ENCODE measurements at places on chromosomes 7 and 10.

DNA sequence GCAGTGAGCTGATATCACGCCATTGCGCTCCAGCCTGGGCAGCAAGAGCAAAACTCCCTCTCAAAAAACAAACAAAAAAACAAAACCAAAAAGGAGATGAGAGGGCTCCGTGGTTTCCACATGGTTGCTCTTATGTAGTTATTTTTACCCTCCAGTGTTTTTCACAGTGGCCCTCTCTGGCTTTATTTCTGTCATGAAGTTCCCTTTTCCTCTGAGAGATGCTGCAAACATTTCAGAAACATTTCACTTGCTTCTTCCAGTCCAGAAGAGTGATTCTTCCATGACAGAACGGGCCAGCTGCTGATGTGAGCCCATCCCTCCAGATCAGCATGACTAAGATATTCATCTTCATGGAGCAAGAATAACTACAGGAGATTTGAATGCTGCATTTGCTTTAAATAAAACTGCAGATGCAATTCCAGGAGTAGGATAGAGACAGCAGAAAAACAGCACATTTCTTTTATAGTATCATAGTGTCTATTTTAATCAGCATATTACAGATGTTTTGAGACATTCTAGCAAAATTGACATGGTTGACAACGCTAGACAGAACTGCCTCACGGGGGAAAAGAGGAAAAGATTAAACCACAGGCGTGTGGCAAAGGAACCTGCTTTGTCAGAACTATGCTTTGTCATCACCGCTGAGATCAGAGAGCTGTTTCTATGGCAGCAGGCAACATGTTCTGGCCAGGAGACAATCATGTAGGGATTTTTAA, 40.3 kb downstream of the NRCAM start:
- DNase-seq = peak; percentile 2

GRCh38 chr7:20270867-20271266, 53.7 kb upstream of the MACC1 start:
- no peak for DNase-seq

DNA sequence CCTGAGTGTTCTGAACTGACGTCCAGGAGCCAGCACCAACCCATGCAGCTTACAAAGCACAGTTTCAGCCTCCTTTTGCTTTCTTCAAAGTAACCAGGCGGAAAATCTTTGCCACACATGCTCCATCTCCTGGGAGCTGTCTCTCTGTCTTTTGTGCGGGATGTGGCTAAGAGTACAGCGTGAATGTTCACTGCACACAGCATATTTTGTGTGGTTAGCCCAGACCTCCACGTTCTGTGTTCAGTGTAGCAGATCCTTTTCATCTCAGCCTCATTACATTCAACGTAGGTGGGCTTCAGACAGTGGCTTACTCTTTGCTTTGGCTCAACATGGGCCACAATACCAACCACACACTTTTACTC, 200.8 kb downstream of the TNS3 start:
- no peak for DNase-seq

- DNase-seq = no peak
These were observed 112.7 kb downstream of the CPXM2 start for GRCh38 chr10:123778719-123779517.

GRCh38 chr10:57972783-57973182, 294.9 kb downstream of the IPMK start:
- DNase-seq = no peak

- DNase-seq = no peak
These were observed 8.8 kb upstream of the AFAP1L2 start for GRCh38 chr10:114412907-114413797.

DNA sequence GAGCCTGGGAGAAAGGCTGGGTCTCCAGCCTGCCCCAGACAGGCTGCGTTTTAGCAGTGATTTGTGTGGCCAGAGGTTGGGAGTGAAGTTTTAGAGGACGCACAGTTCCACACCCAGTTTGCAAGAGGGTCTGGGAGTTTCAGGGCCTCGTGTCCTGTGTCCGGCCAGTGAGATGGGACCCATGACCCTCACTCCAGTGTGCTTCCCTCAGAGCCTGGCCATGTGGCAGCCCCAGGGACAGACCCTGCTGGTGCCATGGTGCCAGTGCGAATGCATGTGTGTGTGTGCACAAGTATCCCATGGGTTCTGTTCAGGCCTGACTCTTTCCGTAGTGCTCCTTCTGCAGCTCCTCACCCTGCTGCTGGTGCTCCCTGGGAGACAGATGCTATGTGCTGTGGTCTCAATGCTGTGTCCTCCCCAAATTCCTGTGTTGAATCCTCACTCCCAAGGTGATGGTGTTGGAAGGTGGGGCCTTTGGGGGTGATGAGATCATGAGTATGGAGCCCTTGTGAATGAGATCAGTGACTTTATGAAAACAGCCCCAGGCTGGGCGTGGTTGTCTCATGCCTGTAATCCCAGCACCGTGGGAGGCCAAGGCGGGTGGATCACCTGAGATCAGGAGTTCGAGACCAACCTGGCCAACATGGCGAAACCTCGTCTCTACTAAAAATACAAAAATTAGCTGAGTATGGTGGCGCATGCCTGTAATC, 16.5 kb downstream of the ECHDC3 start:
- DNase-seq = no peak

DNA sequence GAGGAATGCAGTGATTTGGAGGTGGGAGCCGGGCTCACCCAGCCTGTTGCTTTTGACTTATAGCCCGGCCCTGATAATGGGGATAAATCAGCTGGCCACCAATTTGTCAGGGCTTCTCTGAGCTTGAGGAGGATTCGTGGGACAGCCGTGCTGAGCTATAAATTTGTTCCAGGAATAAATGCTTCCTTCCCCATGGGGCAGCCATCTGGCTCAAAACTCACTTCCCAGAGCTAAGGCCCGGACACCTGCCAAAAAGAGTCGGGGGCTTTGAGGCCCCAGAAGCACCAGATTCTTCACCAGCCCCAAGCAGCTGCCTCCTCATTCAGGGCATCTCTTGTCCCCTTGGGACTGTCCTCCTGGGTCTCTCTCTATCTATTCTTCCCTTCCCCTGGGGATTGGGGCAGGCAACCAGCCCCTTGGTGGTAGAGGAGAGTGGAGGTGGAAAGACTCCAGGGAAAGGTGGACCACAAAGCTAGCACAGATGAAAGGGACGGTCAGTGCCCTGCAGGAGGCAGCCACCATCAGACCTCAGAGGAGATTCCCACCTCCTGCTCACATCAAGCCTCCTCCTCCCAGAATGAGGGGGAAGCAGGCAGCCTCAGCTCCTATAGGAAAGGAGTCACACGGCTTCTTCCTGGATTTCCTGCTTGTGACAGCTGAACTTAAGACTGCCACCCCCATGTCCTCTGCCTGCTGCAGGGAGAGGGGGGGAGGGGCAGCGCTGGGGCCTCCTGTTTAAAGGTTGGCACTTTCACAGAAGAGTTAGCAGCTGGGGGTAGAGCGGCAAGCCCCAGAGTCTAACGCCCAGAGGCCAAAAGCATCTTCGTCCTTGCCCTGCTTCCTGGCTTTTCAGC, 44.2 kb upstream of the LRRC4 start:
- DNase-seq = no peak

GRCh38 chr7:84901366-84901765, 285.5 kb downstream of the SEMA3D start:
- DNase-seq = no peak

DNA sequence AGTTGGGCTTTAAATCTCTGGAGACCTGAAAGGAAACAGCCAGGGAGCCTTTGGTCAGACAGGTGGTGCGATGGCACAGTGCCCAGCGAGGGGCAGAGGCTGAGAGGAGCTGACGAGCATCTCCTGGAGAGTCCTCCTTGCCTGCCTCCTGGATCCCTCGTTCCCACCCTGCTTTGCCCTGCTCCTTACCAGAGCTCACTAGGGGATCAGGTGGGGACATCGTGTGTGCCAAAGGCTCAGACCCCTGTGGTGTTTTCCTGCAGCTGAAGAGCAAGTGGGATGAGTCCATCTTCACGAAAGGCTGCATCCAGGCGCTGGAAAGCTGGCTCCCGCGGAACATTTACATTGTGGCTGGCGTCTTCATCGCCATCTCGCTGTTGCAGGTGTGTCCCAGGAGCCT, 21.8 kb upstream of the SH2D4B start:
- DNase-seq = no peak

DNA sequence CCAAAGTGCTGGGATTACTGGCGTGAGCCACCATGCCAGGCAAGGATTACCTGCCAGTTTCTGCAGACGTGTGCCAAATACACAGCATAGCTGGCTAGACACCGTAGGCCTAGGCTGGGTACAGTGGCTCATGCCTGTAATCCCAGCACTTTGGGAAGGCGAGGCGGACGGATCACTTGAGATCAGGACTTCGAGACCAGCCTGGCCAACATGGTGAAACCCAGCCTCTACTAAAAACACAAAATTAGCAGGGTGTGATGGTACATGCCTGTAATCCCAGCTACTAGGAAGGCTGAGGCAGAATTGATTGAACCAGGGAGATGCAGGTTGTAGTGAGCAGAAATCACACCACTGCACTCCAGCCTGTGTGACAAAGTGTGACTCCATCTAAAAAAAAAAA, 868 bp downstream of the RFC2 start:
- DNase-seq = no peak

DNA sequence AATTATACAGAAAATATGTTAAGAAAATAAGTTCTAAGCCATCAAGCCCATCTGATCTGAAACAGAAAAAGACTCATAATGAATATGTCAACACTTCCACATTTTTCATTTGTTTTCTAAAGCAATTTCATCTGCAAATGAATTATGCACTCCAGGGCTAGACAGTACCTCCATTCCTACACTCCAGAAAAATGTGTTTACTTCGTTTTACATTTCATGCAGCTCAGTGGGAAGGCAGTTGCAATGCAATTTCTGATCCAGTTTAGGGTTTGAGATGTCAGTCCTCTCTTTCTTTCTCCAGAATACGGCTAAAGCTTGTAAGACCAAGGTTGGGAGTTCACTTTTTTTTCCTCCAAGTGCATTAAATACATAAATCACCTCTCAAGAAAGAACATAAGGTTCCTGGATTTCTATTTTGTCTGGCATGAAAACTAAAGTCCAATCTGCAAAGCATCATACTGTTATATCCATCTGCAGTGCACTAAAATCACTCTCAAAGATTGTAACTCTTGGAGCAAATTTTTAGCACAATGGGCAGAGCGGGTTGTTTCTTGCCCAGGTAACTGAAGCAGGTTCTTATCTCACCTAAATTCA, 348.8 kb upstream of the C7orf33 start:
- no peak for DNase-seq

- no peak for DNase-seq
These were observed 6.1 kb upstream of the PKD1L1 start for GRCh38 chr7:47954231-47954911.

DNA sequence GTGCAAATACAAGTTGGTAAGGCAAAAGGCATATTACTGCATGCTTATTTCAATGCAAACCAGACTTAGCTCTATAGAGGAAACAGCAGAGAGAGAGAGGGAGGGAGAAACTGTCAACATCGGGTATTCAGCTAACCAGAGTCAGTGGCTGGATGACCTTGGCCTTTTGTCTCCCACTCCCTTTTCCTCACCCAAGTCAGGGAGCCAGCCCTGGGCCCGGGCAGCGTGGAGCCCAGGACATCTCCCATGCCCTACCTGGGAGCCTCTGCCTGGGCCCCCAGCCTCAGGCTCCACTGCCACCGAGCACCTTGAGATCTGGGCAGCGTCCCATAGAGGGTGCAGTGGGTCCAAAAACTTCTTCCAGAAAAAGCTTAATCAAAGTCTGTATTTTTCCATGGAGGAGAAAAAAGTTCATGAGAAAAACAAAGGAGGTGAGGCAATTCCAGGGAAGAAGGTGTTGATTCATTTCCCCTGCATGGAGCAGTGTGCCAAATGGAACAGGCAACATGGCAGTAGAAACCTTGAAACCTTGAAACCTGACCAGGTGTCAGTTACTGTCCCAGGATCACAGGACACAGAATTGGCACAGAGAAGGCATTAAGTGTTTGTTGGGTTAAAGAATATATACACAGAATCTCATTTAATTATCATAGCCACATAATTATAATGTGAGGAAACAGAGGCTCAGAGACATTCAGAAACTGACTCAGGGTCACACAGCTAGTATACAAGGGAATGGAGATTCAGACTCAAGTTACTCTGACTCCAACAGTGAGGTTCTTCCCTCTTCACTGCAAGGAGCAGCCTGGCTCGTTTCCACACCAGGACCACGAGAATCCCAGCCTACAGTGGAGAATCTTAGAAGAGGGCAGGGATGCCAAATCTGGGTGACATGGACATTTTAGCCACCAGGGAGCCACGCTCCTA, 5.8 kb upstream of the NCOA4 start:
- no peak for DNase-seq

DNA sequence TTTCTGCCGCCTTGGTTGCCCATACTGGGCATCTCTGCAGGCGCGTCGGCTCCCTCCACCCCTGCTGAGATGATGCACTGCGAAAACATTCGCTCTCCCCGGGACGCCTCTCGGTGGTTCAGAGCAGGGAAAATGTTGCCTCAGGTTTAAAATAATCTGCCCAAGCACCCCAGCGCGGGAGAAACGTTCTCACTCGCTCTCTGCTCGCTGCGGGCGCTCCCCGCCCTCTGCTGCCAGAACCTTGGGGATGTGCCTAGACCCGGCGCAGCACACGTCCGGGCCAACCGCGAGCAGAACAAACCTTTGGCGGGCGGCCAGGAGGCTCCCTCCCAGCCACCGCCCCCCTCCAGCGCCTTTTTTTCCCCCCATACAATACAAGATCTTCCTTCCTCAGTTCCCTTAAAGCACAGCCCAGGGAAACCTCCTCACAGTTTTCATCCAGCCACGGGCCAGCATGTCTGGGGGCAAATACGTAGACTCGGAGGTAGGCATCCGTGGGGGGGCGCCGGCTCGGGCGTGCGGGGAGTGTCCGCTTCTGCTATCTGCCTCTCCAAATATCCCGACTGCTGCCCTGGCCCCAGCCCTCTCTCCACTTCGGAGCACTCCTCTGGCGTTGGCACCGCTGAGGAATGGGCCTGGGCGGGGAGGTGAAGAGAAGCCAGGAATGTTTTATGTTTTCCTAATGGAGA, at the start of gene CAV1:
Gene CAV1 (plus strand): TSS at position 428 of the 689 bp plus-strand sequence. CDS start 27 bp downstream, at position 455.
- DNase-seq = no peak

DNA sequence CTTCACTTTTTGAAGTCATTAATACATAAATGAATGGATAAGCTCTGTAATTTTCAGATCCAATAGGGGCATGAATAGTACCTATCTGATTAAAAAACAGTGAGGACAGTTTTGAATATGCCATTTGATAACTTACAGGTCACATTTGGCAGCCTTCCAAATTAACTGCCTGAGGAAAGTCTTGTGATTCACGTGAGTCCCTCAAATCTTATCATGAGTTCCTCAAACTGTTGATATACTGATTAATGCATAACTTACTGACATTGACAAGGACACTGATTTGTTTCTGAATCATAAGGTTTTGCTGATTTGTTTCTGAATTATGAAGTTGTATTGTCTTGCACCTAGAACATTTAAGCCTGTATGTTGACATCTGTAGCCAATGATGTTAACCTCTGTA, 55.1 kb downstream of the ANKMY2 start:
- DNase-seq = no peak

GRCh38 chr10:45456822-45457221, 82.8 kb downstream of the ALOX5 start:
- no peak for DNase-seq
